ENCODE measurements at places on chromosomes 16 and 17.

DNA sequence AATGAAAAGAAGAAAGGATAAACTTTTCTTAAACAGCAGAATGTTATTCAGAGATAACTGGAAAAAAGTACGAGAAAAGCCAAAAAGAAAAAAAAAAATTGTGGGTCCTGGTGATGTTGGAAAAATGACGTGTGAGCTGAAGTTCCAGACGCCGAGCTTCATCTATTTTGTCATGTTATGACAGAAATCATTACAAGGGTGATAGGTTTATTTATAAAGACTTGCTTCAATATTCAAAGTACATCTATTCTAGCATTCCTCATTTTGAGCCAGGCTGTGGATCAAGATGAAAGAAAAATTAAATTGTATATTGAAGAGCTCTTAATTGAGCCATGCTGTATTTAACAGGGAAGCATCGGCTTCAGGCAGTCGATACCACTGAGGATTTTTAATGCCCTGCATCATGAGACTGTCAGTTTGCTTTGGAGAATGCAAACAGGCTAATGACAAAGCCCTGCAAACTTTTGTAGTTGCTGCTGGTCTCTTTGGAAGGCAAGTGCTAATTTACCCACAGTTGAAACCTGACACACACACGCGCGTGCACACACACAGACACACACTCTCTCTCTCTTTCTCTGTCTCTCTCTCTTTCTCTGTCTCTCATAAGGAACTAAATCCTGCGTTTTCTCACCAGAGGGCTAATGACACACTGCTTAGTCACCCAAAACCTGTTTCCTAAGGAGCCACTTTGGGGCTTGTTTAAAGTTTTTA, 110.7 kb downstream of the WWOX start:
- DNase-seq, result no peak

DNA sequence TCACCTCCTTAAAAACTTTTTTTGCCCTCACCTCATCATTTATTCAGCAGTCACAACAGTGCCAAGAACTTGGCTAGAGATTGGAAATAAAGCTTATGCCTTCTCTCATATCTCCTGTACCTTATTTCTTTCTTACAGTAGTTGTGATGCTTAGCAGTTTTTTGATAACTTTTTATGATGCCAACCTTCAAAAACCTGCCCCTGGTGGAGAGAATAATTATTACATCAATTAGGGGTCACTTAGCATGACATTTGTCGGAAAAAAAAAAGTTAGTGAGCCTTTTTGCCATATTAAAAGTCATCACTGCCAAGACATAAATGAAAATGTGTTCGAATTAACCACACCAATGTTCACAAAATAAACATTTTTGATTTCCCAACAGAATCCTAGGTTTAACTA, 296.6 kb downstream of the WWOX start:
- no peak for DNase-seq

GRCh38 chr17:18981642-18982424, 22.7 kb downstream of the FAM83G start:
- no peak for DNase-seq

DNA sequence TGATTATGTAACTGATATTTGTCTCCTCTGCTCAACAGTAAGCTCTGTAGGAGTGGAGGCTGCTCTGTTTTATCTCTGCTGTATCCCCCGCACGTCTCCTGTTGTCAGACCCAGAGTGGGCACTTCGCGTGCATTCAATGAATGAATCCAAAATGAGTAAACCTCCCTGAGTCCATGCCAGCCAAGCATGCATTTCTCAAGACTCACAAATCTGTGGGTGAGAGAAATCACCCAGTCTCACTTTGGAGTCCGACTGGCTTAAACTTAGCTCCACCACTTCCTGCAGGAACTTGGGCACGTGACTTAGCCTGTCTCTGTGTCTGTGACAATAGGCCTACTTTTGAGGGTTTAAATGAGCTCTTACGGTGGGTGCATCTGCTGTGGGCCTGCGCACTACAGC, 3.7 kb downstream of the PNPO start:
- no peak for DNase-seq

GRCh38 chr16:65069766-65070165, 52.1 kb downstream of the CDH11 start:
- DNase-seq, result no peak

GRCh38 chr17:58368860-58369213, 16.8 kb upstream of the SUPT4H1 start:
- no peak for DNase-seq

DNA sequence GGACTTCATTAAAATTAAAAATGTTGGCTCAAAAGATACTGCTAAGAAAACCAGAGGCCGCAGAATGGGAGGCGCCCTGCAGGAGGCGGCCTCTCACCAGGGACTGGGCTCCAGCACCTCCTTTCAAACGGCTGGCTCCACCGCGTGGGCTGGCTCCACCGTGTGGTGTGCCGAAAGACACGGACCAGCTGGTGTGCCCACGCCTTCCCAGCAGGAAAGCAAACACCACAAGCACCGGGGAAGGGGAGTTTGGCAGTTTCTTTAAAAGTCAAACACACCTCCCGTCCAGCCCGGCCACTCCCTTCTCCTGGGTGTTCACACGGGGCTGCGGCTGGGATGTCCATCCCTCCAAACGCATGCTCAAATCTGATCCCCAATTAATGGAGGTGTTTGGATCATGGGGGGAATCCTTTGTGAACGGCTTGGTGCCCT, 13.9 kb downstream of the HAGH start:
- peak; percentile 21 for DNase-seq

DNA sequence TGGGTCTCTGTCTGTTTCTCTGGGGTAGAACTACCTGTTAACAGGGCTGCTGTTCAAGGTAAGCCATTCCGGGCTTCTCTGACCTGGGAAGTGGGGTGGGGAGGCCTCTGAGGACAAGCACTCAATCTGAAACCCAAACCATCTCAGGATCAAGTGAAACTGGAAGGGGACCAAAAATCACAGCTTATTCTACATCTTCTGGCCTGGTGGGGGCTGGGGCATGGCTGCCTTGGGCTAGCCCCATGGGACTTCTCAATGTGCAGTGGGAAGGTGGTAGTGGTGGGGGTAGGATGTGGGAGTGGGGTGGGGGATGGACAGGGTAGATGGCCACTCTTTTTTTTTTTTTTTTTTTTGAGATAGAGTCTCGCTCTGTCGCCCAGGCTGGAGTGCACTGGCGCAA, 5.5 kb downstream of the FLOT2 start:
- DNase-seq, result no peak

DNA sequence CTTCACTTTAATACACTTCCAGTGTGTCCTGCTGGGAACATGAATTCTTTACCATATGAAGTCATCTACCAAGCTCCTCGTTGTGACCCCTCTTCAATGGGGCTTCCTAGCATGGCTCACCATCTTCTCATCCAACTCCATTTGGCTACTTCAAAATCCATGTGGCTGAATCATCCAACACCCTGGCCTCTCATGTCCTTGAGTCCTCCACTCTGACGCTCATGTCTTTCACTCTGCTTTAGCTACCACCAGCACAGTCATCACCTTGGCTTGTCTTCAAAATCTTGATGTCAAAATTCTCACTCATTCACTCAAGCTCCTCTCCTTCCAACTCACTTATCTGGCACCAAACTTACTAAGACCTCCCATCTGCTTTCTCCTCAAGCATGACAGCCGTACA, 35.8 kb downstream of the AMFR start:
- no peak for DNase-seq

DNA sequence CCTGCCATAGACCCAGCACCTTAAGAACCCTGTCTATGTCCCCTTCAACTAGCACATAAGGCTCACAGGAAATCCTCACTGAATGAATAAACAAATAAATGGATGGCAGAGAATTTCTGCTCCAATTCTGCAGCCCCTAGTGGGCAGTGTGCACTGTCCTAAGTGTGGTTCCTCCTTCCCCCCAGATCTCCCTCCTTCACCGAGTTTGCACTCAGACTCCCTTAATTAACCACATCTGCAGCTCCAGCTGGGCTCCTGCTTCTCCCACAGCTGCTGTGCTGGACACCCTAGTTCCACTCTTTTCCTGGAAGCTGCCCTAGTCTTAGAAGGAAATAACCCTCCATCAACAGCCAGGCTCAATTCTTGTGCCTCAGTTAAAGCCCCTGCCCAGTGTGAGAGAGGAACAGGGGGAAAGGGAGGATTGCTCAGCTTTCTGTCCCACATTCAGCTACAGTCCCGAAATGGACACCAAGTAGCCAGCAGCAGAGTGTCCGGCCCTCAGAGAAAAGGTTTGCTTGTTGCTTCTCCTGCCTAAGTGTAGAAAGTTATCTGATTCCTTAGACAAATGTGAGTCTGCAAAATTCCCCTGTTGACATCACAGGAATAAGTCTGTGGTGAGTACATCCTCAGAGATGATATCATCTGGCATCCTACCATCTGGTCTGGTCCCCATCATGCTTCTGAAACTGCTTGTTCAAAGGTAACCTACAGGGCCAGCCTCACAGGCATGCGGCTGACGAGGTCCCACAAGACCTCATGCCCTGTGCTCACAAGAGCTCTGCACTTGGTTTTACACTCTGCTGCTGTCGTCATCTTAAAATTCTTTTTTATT, 12.3 kb downstream of the LRRC3C start:
- no peak for DNase-seq

- no peak for DNase-seq
Observed at GRCh38 chr17:60934723-60935122, 257.1 kb downstream of the BCAS3 start.

GRCh38 chr17:52470553-52470952, 312.0 kb upstream of the CA10 start:
- no peak for DNase-seq

GRCh38 chr16:16997349-16997748, 473.4 kb downstream of the XYLT1 start:
- no peak for DNase-seq

DNA sequence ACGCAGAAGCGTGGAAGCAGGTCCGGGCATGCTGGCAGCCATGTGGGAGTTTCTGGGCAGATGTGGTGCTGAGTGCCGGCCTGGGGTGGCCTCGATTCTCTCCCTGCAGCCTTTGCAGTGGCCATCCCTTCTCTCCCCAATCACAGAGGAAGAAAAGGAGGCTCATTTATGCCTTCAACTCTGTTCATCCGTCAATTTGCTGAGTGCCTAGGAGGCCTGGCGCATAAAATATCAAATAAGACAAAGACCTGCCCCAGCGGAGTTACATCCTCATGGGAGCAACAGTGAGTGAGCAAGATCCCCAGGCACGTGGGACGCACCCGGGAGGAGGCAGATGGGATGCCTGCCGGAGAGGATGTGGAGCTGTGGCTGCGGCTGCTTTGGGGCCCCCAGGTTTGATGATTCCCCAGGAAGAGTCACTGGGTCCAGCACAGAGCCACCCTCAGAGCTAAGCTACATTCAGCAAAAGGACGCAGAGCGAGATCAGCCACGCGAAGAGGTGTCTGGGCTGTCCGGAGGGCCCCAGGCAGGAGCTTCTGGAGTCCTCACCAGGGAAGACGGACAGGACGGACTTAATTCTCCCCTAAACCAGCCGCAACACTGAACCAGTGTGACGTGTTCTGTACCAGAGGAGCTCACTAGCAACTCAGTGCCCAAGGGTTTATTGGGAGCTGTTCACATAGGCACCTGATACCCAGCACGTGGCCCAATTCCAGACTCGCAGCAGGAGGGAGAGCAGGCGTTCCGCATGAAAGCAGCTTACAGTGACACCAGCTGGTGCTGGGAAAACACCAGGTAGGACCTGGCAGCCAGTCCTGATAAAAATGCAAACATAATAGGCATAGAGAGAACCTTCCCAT, 11.3 kb downstream of the CA5A start:
- no peak for DNase-seq

- no peak for DNase-seq
Observed at GRCh38 chr17:77266891-77267341, 126.1 kb downstream of the SEC14L1 start.

GRCh38 chr17:71500761-71501555, 619.9 kb upstream of the SOX9 start:
- no peak for DNase-seq

DNA sequence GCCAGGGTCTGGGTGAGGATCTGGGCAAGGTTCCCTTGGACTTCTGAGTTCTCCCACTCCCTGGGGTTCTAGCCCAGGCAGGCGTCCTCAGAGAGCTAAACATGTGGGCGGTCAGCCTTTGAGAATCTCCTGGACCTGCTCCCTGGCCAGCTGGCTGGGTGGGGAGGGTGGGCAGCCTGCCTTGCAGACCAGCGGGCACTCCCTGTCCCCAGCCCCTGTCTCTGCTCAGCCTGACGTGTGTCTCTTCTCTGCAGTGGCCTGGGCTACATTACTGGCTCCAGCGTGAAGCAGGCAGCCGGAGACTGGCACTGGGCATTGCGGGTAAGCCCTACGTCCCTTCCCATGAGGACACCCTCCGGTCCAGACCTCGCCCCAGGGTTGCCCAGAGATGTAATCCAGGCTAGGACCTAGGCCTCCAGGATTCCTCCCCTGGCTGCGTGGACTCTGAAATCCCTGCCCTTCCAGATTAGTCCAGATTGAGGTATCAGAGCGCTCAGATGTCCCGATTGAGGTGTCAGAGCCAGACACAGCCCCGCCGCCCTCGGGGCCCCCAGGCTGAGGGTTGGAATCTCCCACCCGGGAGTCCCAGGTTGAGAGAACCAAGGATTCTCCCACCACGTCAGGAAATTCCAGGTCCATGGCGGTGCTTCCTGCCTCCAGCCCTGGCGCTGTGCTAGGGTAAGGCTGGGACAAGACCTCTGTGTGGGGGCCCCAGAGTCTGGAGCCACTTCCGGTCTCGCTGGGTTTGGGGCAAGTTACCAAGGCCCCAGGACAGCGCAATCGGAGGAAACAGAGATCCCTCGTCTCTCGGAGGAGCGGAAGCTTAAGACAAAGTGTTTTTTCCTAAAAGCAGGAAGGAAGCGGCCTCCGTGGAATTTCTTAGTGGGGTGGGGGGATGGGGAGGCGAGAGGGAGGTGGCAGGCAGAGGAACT, 24.1 kb downstream of the MYBBP1A start:
- DNase-seq, result no peak

- DNase-seq, result no peak
Observed at GRCh38 chr16:15542734-15543347, 100.1 kb downstream of the MARF1 start.

DNA sequence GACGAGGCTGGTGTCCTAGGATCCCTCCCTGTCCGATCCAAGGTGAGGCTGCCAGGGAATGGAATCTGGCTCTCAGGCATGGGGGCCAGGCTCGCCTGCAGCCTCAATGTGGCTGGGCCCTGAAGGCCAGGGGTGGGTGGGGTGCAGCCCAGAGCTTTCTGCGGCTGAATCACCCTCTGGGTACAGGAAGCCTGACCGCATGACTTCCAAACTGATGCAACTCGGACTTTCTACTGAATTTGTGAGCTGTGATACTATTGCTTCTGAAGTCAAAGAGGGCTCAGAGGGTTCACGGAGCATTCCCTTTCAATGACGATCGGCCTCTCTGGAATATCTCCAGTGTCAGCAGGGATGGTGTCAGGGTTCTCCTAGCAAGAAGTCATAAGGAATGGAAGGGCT, 123.7 kb downstream of the METRNL start:
- DNase-seq, result no peak

- DNase-seq, result no peak
Observed at GRCh38 chr17:81422776-81423697, 27.8 kb downstream of the BAHCC1 start.
